ENCODE measurements at places on chromosomes 1 and 21.

DNA sequence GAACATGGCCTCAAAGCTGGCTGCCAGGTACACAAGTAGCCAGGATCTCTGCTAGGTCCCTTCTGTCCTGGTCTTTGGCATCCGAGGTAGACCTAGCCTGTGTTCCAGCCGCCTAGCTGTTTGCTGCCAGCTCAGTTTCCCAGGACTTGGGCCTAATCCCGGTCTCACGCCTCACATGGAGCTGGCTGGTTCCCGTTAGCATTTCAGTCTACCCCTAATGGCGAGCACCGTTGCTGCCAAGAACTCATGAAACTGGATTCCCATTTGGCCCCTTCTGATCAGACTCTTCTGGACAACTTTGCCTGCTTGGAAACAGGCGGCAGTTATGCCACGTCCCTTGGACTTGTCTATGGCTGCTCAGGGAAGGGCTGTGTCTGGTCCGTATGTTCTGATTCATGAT lies 26.2 kb upstream of the HHAT start:
- DNase-seq: no peak

- no peak for DNase-seq
Measured at GRCh38 chr1:228542981-228543380, 55.8 kb downstream of the RNF187 start.

- no peak for DNase-seq
Measured at GRCh38 chr1:2559509-2560298, 3.5 kb downstream of the TNFRSF14 start.

DNA sequence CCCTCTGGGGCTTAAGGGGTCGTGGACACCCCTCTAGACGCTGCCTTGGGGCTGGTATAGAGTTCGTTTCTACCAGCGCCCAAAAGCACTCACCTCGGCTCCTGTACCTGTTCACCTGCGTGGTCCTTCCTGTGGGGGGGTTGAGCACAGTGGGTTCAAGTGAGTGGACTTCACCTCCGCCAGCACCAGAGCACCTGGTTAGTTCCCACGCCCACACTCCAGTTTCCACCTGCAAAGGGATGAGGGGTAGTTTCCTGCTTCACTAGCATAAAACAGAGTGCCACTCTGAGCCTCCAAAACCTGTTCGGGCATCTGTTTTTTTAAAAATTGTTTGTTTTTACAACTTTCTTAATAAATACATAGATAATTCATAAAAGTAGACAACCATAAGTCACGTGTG lies 64.5 kb upstream of the SIPA1L2 start:
- DNase-seq: no peak

DNA sequence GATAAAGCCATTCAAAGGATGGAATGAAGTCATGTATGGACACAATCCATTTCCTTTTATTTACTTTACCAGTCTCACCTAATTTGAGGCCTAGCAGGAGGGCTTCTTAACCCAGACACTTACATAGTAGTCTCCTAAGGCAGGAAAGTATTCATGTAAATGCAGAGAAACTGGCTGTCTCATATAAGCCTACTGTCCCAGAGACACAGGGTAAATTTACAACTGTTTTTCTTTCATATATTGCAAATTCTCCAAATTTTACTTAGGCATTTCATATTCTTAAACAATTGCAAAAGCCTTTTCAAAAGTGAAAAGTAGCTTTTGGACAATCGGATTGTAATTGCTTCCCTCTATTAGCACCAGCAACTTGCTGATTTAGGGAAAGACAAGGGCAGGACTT lies 29.9 kb downstream of the SPAG17 start:
- DNase-seq: no peak

GRCh38 chr1:245560316-245560859 lies 405.6 kb downstream of the KIF26B start:
- no peak for DNase-seq

DNA sequence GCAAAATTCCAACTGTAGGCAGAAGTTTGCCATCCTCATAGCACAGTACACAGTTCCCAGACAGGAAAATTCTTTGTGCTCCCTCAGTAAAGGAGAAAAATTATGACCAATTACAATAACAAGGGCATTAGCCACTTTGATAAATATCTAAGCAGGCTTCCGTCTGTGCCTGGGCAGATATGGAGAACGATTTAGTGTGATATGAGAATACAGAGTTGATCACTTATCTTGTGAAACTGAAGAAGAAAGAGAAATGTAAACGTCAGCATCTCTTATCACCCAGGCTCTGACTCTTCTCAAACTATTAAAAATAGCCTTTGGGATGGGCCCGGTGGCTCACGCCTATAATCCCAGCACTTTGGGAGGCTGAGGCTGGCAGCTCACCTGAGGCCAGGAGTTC lies 54.5 kb upstream of the TIAM1 start:
- DNase-seq: no peak

DNA sequence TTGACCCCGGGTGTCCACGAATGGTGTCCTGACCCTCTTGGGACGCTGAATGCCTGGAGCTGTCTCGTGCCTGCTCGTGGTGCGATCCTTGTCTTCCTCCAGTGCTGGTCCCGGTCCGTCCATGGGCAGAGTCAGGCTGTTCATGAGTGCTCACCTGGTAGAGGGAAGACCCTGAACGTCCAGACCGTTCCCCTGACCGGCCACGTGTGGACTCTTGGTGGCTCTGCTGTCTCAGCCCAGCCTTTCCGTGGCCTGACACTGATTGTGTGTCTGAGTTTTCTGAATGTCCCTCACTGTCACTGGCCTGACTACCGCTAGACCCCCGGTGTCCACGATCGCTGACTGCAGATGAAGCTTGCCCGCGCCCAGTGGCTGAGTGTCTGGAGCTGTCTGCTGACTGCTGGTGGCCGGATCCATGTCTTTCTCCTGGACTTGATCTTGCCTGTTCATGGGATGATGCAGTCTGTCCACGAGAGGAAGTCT lies 11.7 kb downstream of the FLG start:
- DNase-seq: no peak

- DNase-seq: no peak
Measured at GRCh38 chr1:78607944-78608343, 12.3 kb upstream of the IFI44L start.

GRCh38 chr1:225942574-225942973 lies 1.6 kb upstream of the LEFTY2 start:
- DNase-seq: no peak

DNA sequence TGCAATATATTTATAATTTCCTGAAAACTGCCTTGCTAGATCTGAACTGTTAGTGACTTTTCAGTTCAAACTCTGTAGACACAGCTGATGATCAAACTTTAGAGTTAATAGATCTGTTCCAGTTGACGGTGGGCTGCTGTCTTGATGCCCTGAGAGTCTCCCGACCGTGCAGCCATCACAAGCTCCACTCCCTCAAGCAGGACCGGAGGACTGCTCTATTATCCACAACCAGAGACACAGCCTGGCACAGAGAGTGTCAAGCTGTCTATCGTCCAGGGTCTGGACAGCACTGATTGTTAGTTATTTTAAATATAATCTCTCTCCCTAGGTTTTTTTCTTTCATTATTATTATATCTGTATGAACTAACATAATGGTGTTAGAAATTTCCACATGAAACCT lies 8.0 kb downstream of the CHODL start:
- DNase-seq: no peak

- DNase-seq: no peak
Measured at GRCh38 chr1:93666613-93667384, 14.8 kb downstream of the BCAR3 start.

DNA sequence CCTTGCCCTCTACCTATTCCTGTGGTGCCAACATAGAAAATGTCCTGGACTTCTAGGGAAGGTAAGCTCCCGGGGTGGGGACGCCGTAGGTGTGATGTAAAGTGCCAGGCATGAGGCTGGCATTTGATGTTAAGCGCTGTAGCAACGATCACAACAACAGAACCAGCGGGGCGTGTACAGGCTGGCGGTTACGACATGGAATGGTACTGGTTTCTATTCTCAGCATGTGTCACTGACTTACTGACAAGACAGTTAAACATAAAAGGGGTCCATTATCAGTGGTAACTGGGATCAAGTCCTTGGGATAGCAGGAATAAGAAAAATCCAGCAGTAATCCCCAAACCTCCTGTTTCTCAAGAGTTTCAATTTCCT lies 58.9 kb downstream of the TGFBR3 start:
- DNase-seq: no peak

DNA sequence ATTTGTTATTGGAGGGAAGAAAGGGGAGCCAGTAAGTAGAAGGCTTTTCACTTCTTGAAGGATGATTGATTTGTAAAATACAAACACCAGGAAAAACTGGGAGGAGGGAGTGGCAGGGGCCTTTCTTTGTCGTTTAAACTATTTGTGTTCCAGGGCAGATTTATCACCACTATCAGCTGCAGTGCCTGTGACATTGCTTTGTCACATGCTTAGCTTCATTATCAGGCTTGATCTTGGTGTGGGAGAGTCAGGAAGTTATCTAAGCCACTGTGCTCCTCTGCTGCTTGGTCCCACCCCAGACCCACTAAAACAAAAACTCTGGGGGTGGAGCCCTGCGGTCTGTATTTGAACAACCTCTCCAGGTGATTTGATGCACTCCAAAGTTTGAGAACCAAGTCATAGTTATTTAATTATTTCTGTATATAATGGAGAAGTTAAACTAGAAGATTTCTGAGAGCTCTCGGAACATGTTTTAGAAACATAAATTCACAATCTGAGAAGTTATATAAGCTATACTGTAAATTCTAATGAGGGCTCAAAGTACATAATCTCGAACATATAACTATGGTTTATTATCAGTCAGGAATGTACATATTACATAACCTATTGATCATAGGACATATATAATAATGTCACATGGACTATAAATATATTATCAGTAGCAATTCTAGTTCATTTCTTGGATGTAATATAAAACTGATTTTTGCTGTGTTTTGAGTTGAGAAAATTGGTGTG lies 87.9 kb downstream of the CDC14A start:
- DNase-seq: no peak

- no peak for DNase-seq
Measured at GRCh38 chr1:23405946-23406345, 18.6 kb downstream of the TCEA3 start.

GRCh38 chr21:29443411-29444010 lies 144.8 kb downstream of the BACH1 start:
- no peak for DNase-seq
